C1 segment of cervical spinal cord (tissue), 14 donors: ENCODE measurements at places on chromosomes 16 and 17.

DNA sequence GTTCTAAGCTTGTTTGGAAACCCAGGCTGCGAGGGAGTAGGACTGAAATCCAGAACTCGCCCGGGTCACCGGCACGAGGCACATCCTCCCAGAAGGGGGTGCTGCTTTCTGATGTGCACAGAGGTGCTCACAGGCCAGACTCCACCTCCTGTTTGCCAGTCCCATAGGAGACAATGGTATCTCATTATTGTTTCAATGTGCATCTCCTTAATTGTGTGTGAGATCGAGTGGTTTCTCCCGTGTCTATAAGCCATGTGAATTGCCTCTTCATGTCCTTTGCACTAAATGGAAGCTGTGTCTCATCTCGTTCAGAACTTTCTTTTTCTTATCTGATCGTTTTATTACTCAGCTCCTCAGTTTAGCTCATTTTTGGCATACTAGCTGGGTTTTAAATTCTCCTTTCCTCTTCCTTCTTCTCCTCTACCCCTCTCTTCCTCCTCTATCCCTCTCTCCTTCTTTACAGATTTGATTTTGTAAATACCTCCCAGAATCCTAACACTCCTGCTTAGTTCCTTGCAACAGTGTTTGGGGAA, 32.1 kb upstream of the PRKCB start:
- DNase-seq, result peak; percentile 38

GRCh38 chr16:25256695-25257469, 763 bp downstream of the ZKSCAN2 start:
- DNase-seq, result peak; percentile 41

DNA sequence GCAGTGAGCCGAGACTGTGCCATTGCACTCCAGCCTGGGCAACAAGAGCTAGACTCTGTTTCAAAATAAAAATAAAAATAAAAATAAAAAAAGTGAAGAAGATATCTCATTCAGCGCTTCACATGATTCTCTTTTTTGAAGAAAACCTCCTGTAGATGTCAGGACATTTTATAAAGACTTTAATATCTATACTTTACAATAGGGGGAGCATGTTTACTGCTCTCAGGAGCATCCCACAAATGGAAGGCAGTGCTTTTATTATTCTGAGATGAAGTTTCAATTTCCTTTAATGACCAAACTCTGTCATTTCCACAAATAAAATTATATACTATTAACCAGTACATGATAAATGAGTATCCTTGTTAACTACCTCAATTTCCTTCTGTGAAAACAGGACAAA, 118.7 kb upstream of the MYOCD start:
- no peak for DNase-seq

GRCh38 chr17:37859451-37859850, 64.8 kb upstream of the TBC1D3K start:
- no peak for DNase-seq

DNA sequence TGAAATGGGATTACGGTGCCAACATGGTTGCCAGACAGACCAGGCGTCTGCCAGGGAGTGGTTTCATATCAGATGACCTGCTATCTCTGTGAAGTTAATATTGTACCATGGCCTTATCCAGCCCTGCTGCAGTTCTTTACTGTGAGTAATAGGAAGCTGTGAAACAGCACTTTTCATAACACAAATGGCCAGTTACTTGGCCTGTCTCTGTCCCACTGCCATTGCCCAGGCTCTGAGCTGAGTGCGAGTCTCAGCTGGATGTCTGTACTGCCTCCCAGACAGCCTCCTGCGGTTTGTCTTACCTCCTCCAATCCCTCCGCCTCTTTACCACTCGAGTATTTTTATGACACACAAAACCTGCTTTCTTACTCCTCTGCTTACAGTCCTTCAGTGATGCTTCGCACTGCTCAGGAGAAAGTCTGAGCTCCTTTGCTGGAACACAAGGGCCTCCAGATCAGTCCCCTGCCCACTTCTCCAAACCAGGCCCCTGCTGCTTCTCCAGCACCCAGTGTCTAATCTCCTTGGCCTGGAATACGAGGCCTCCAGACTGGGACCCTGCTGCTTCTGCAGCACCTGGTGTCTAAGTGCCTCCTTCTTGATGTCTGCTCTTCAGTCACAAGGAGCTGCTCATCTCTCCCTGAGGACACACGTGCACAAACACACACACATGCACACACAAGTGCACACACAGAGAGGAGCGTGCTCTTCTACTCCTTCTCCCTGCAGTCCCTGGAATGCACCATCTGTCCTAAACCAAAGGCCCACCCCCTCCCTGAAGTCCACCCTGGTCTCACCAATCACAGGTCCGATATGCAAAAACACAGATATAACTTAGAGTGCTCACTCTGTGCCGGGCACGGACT, 17.1 kb upstream of the RHOT1 start:
- no peak for DNase-seq

- DNase-seq, result no peak
Measured at GRCh38 chr16:50640391-50640790, 40.7 kb downstream of the SNX20 start.

DNA sequence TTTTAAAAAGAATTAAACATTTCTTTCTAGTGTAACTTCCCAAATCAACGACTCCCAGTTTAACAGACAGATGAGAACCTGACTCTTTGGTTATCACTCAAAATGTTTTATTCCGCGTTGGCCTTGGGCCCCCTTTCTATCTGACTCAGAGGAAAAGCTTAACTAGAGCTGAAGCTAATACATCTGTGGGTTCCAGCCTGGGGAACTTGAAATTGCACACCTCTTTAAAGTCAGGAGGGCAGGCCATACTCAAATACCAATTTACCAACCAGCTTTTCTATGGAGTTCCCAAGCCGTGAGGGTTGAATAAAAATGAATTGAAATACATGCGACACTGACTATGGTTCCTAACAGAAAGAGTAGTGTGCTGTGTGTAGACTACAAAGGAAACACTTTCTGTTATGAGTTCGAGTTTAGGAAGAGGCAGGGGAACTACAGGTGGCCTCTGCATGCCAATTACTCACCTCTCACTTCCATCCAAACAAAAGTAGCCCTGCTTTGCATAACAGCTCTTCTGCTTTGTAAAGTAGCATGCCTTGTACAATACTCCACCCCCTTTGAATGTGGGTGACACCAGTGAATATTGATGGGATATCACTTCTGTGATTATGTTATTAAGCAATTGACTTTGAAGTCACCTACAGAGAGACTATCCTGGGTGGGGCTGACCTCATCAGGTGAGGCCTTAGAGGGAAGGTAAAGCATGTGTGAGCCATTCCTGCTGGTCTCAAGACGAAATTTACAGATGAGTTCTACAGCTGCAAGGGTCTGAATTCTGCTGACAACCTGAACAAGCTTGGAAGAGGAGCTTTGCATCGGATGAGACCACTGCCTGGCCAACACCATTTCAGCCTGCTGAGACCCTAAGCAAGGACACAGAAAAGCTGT, 92.1 kb downstream of the WDR59 start:
- DNase-seq, result no peak

GRCh38 chr17:34581446-34582184, 2.2 kb downstream of the TMEM132E start:
- no peak for DNase-seq

GRCh38 chr17:75417054-75417580, 11.6 kb upstream of the GRB2 start:
- DNase-seq, result no peak

GRCh38 chr17:4950746-4951204, at the start of gene ENO3:
Gene ENO3 (plus strand): TSS chr17:4951119. CDS start chr17:4951830, 711 bp downstream.
- DNase-seq, result no peak

- no peak for DNase-seq
Measured at GRCh38 chr17:70336411-70336810, 167.1 kb downstream of the KCNJ2 start.

DNA sequence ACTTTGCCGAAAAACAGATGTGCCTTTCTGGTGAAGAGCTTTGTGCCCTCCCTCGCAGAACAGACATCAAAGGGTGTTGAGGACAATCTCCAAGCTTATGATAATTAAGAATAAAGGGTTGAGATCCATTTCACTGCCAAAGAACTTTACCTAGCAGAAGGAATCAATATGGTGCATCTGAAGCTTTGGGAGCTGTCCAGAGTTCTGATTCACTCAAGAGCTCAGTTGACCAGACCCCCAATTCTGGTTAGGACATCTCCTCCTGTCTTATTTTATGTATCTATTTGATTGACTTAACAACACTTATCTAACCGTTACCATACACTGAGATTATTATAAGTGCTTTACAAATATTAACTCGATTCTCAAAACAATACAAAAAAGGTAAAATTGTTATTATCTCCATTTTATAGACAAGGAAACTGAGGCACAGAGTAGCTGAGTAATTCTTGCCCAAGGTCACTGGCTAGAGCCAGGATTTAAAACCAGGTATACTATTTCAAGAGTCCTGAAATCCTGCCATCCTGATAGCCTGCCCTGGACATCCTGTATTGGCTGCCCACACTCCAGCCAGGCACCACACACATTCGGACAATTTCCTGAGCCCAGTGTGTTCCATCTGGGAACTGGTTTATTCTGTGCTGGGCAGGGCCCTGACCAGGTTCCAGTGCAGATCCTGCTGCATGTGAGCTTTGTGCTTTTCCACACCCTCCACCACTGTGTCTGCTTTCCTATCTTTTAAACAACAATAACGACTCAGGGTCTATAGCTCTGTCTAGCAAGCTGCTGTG, 29.8 kb downstream of the PITPNM3 start:
- DNase-seq, result no peak

DNA sequence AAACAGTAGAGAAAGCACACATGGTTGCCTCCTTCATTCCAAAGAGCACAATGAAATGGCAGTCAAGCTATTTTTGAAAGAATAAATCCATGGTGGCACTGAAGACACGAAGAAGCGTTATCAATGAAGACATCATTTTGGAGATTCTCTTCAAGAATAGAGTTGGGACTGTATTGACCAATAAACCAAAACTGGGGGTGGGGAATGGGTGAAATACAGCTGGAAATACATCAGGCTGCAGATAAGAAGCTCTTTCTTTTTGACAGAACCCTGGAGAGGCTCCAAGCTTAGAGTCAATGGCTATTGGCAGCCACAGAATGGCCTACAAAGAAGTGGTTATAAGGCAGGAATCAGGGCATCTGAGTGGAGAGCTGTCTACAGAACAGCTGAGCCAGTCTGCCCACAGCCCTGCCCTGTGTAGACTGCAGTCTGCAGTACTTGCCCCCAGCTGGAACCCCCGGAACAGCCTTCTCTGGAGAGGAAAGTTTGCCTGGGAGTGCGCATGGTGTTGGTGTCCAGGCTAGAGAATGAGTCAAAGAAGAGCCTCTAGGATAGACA, 100.4 kb downstream of the STX8 start:
- peak; percentile 30 for DNase-seq

DNA sequence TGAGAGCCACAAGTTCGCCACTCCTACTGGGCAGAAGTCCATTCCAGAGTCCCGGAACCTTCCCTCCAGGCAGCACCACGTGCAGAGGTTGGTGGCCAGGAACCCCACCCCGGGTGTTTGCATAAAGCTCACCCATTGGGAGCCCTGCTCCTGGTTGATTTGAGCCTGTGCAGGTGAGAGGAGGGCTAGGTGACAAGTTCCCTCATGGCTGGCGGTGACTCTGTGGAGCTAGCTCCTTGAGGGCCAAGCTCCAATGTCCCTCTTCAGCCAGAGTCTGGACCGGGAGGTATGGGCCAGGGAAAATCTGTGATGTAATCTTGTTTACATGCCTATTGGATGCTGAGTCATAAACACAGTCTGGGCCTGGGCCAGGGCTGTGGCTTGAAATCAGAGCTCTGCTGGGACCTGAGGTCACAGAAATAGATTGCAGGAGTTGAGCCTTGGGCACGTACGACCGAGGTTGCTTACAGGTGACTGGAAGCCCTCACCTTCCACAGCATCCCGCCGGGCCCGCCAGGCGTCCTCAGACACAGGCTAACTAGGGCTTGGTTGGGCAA, 118.9 kb downstream of the AATF start:
- DNase-seq, result no peak

GRCh38 chr16:71885261-71885650, 1.3 kb upstream of the ZNF821 start:
- DNase-seq, result no peak

- DNase-seq, result no peak
Measured at GRCh38 chr16:58494981-58495520, 4.9 kb upstream of the NDRG4 start.

DNA sequence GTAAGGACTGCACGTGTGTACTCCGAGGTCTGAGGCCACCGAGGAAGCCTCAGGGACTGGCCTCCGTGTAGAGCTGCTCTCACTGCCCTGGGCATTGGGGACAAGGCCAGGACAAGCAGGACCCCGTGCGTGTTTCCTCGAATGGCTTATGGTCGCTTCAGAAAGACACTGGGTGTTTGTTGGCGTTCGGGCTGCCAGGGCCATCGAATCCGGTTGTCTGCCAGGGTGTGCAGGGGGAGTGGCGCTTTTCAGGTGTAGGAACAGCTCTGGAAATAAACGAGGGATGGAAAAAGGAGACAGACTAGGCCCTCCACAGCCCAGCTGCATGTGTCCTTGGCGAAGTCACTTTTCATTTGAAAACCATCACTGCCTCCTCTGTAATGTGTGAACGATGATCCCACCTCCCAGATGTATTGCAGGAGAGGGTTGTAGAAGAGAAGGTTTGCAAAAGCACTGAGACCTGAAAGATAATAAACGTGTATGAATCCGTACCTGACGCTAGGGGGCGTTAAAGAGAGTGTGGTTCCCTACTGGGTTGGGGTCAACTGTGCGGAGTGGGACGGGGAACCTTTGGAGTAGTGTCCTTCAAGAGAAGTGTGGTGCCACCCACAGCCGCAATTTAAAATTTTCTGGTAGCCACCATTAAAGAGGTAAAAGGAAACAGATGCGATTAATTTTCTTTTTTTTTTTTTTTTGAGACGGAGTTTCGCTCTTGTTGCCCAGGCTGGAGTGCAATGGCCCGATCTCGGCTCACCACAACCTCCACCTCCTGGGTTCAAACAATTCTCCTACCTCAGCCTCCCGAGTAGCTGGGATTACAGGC, 2.1 kb upstream of the ZSCAN10 start:
- no peak for DNase-seq
